ENCODE measurements at places on chromosomes 13 and 19. TPM values are rescaled to one million over a fixed set of nuclear protein-coding genes. Genes with fewer than 3 reads are reported as not detected.

S1PR5 gene
- polyA plus RNA-seq: not detected

PROZ gene
- not detected for polyA plus RNA-seq

ZFP82 gene
- polyA plus RNA-seq: 19.0 TPM

ZNF835 gene
- polyA plus RNA-seq: 1.0 TPM

RGS9BP gene
- polyA plus RNA-seq: 1.1 TPM

GNG8 gene
- not detected for polyA plus RNA-seq

SYCN gene
- not detected for polyA plus RNA-seq

PLPP2 gene
- not detected for polyA plus RNA-seq

KRTDAP gene
- 0.58 TPM for polyA plus RNA-seq

CD33 gene
- not detected for polyA plus RNA-seq

CEACAM7 gene
- polyA plus RNA-seq: not detected

TMEM59L gene
- 77.2 TPM for polyA plus RNA-seq

TMPRSS9 gene
- not detected for polyA plus RNA-seq

ZNF665 gene
- 1.6 TPM for polyA plus RNA-seq

ASF1B gene
- polyA plus RNA-seq: not detected

PDX1 gene
- not detected for polyA plus RNA-seq

ANKLE1 gene
- polyA plus RNA-seq: not detected

IL27RA gene
- polyA plus RNA-seq: 0.99 TPM

POLR1D gene
- polyA plus RNA-seq: 96.6 TPM

CD177 gene
- not detected for polyA plus RNA-seq

ZNF790 gene
- polyA plus RNA-seq: 5.0 TPM

GIPR gene
- not detected for polyA plus RNA-seq

RFPL4AL1 gene
- polyA plus RNA-seq: not detected

N4BP2L1 gene
- 6.6 TPM for polyA plus RNA-seq

C13orf42 gene
- not detected for polyA plus RNA-seq

ENOX1 gene
- polyA plus RNA-seq: 60.4 TPM

KIR2DL1 gene
- not detected for polyA plus RNA-seq

C2CD4C gene
- polyA plus RNA-seq: 0.08 TPM

TYROBP gene
- not detected for polyA plus RNA-seq

Data from Purkinje cell (primary cell).